Stimulated activated CD4-positive, alpha-beta T cell treated with anti-CD3 and anti-CD28 coated beads, Interleukin-1b, Interleukin-23, amount 100 ng/mL, for 24 hours (primary cell): ENCODE measurements at places on chromosomes 7 and 10.

DNA sequence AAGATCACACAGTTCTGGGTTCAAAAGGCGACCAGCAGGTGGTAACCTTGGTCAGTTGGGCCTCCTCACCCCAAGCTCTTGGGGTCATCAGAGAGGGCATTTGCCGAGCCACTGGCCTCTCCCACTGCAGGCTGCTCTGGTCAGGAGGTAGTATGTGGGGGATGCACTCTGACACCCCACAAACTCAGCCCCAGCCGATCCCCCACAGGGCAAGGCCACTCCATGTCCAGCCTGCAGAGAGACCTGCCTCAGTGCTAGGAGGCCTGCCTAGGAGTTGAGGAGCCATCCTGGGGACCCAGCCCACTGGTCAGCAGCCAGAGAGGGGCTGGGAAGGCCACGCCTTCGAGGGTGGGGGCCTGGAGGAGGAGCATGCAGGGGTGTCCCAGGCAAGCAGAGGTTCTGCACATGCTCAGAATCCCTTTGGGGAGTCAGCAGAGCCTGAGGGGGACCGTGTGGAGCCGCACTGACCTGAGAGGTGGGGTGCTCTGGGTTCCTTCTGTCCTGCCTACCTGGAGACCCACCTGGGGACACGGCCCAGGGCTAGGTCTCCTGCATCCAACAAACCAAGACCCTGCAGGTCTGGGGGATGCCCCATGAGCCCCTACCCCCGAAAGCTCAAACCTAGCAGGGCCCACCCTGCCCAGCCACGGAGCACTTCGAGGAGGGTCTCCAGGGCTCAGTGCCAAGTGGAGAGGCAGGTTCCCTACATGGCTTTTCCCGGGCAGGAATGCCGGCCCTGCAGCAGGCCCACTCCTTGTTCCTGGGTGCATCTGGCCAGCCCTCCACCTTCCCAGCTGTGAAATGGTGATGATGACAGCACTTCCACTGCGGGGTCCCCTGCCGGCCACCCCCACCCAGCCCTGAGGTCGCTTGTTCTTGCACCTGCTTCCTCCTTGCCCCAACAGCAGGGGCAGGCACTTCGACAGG, 58.5 kb downstream of the RASGEF1A start:
- no peak for DNase-seq

- no peak for DNase-seq
Measured at GRCh38 chr7:1537535-1538412, 7.3 kb downstream of the MAFK start.

DNA sequence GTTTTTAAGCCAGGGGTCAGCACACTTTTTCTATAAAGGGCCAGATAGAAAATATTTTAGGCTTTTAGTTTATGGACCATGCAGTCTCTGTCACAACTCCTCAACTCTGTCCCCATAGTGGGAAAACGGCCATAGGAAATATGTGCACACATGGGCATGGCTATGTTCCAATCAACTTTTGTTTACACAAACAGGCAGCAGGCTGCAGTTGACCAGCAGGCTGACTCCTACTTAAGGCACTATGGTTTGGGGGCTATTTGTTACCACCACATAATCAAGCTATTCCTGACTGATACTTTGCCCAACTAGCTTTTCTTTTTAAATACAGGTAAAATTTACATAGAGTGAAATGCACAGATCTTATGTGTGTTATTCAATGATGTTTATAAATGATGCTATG, 362.4 kb downstream of the LRMDA start:
- no peak for DNase-seq

DNA sequence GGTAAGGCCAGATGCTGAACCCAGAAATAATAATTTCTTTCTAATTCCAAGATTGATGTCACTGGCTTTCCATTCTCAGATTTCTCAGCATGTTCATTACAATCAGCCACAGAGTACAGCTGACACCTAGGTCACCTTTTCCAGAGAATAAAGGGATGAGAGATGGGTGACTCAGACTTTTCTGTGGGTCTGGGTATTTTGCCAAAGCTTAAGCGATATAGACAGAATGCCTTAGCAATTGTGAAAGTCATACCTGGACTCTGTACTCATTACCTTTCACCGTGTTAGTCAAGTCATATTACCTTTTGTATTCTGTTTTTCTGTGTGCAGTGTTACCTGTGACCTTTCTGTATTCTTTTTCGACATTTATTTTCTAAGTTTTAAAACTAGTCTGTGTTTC, 10.6 kb upstream of the PRTFDC1 start:
- no peak for DNase-seq

DNA sequence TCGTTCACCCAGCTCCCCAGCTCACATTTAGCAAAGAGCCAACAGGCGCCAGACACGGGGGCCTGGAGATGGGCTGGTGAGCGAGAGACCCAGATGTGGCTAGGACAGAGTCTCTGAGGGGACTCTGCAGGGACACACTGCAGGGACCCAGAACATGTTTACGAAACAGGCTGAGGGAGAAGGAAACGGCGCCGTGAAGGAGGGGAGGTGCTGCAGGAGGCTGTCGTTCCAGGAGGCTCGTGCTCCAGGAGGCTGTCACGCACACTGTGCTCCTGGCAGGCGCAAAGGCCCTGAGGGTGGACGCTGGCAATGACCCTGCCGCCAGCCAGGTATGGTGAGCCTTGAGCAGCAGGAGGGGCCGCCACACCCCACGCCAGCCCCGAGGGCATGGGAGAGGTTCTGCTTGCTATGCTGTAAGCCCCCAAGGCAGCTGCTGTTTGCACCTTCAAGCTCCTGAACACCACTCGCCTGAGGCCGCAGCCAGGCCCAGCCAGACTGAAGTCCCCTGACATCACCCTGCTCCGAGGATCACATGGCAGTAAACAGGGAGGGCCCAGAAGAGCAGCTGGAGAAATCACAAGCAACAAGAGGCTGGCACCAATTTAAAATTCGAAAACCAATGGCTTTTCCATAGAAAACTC, 27.3 kb downstream of the ADAP1 start:
- DNase-seq, result no peak

DNA sequence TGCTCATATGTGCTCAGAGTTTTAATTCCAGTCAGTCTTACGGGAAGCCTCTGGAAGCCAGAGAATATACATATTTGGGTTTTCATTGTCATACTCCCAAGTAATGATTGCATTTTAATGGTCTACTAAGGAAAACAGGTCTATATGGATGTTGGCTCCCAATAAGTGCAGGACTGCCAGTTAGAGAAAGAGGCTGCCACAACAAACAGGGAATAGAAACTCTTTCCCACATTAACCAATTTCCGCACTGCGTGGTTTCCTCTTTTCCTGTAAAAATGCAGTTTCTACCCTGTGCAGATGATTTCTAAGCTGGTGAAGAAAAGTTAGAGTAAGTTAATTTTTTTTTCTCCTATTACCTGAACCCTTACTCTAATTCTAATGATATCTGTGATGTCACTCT, 78.2 kb downstream of the CCSER2 start:
- no peak for DNase-seq

DNA sequence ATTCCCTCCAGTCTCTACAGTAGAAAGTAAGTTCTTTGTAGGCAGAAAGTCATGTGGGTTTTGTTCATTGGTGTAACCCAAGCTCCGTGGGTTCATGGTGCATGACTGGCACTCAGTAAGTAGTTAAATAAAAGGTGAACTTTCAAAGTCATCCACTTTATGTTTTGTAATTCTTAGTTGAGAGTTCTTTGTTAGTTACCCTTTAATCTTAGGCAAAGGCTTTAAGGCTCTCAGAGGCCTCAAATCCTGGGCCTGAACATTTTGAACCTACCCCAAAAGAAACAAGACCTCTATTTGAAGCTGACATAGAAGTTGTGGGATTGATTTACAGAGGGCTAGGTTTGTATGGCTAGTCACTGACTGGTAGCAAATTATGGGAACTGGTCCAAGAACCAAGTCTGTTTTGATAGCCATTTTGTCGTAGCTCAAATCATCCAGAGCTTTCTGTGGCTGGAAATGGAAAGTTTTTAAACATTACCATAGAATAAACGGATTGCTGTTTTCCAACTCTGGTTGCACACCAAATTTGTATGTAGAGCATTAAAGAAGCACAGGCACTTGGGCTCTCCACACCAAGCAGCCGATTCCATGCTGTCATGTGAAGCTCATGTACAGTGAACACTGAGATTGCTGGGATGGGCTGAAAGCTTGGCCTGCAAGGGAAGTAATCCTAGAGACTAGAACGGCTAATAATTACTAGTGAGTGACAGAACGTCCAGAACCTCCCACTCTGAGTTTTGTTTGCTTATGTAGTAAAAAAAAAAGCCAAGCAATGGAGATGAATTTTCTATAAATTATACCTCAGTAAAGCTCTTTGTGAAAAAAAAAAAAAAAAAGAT, 53.5 kb downstream of the DENND11 start:
- no peak for DNase-seq
